CD4-positive, alpha-beta T cell treated with Interleukin-17A for 1 hour (primary cell): ENCODE measurements at places on chromosomes 4 and X.

- DNase-seq, result no peak
These were observed 36.9 kb downstream of the SORBS2 start for GRCh38 chr4:185774845-185775680.

GRCh38 chrX:68868902-68869800 lies 40.3 kb downstream of the EFNB1 start:
- DNase-seq, result no peak

DNA sequence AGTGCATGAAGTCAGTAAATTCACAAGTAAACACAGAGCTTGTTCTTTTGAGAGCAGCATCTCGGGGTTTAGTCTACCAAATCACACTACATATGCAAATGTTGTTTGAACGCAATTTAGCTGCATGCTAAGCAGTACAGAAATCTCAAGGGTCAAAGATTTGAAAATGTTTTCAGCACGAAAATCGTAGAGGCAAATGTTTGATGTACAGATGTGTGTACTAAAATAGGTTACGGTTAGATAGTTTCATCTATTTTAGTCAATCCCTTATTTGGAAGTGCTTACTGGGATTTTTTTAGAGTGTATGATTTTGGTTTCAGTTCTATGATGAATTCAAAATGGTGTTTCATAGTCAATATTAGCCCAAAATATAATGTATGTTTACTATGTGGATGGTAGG lies 1928.2 kb upstream of the TENM3 start:
- DNase-seq, result no peak

- DNase-seq, result no peak
These were observed 17.7 kb downstream of the MSN start for GRCh38 chrX:65685112-65685511.

DNA sequence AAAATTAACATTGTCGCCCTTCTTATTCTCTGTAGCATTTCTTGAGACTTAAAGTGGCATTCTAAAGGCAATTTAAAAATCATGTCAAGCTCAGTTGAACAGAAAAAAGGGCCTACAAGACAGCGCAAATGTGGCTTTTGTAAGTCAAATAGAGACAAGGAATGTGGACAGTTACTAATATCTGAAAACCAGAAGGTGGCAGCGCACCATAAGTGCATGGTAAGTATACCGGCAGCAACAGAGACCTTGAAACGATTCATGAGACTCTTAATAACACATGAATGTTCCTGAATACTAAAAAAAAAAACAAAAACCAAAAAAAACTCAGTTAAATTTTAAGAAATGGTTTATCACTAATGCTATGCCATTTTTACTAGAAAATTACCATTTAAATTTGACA lies 82.4 kb upstream of the HPRT1 start:
- DNase-seq, result peak; percentile 35

GRCh38 chr4:48909697-48910096 lies 3.1 kb upstream of the OCIAD2 start:
- DNase-seq, result no peak

- no peak for DNase-seq
These were observed 39.8 kb downstream of the NHS start for GRCh38 chrX:17414839-17415238.
